ENCODE measurements at places on chromosomes 1 and 21.

DNA sequence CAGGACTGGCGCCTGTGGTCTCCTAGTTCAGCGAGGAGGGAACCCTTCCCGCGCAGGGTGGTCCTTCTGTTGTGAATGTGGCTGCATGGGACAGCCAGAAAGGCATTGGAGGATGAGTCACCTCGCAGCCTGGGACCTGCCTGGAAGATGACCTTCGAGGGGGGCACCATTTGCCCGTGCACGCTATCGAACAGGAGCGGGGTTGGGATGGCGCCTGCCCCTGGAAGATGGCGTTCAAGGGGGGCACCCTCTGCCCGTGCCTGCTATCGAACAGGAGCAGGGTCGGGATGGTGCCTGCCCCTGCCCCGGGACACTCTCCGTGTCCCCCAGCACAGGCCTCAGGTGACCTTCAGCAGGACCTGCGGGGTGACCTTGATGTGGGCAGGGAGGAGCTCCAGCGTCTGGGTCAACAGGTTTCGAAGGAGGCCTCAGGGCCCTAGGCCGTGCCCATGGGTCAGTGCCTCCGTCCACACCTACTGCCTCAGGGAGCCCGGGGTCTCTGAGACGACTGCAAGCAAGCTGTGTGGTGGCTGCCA lies 1.7 kb upstream of the ACTRT2 start:
- no peak for DNase-seq

DNA sequence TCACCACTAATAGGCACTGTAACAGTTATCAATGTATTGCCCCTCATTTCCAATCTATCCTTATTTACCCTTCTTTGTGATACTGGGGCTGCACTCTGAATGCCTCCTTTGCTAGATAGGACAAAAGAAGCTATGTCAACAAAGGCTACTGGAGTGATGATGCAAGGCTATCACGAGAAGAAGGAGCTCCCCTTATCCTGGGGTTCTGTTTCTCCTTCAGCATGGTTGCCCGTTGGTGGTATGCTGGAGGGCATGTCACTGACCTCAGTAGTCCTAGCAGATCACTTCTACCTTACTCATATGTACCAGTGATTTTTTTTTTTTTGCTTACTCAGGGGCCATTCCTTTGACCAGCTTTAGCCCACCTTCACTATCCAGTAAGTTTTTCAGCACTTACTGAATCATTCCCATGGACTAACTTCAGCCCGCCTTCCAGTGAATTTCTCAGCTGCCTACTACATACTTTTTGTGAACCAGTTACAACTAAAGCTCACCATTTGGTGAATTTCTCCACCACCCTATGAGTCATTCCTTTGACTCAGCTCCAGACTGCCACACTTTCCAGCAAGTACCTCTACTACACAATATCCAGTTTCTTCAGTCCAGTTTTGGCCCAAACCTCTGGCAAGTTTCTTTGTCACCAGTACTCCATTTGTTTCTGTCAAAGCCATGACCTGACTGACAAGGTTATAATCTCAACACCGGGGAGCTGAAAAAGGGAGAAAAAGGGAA lies 944.5 kb downstream of the KCNT2 start:
- no peak for DNase-seq

- DNase-seq = peak; percentile 37
These were observed 243.2 kb upstream of the RAB4A start for GRCh38 chr1:229027622-229028182.

- DNase-seq = no peak
These were observed 590 bp downstream of the TMOD4 start for GRCh38 chr1:151175041-151175741.

DNA sequence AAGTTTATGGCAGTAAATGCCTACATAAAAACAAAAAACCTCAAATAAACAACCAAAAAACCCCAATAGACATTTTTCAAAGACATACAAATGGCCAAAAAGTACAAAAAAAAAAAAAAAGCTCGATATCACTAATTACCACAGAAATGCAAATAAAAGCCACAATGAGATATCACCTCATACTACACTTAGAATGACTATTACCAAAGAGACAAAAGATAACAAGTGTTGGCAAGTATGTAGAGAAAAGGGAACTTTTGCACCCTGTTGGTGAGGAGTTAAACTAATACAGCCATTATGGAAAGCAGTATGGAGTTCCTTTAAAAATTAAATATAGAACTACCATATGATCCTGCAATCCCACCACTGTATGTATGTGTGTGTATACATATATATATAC lies 21.1 kb downstream of the SLC25A24 start:
- DNase-seq = no peak

GRCh38 chr1:117531222-117531621 lies 74.6 kb upstream of the TENT5C start:
- DNase-seq = no peak

DNA sequence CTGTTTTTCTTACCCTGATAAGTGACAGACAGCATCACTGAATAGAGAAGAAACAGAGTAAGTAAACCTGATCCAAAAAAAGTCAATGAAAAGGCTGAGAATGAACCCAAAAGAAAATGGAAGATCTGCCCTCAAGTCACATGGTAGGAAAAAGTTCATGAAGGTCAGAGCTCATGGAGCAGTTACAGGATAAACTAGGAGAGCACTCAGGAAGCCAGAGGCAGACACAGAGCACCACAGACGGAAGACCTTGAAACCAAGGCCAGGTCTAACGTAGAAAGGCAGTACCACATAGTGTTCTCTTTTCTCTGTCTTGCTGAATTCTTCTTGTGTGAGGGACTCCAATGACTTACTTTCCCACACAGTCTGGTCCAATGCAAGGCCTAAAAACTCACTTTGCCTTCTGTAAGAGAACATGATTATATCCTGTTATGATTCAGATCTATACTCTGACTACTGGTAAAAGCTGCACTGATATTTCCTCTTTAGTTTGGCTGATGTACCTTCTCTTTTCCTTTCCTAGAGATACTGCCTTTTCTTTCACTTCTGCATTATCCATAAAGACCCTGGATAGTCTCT lies 40.8 kb downstream of the RTCA start:
- no peak for DNase-seq

DNA sequence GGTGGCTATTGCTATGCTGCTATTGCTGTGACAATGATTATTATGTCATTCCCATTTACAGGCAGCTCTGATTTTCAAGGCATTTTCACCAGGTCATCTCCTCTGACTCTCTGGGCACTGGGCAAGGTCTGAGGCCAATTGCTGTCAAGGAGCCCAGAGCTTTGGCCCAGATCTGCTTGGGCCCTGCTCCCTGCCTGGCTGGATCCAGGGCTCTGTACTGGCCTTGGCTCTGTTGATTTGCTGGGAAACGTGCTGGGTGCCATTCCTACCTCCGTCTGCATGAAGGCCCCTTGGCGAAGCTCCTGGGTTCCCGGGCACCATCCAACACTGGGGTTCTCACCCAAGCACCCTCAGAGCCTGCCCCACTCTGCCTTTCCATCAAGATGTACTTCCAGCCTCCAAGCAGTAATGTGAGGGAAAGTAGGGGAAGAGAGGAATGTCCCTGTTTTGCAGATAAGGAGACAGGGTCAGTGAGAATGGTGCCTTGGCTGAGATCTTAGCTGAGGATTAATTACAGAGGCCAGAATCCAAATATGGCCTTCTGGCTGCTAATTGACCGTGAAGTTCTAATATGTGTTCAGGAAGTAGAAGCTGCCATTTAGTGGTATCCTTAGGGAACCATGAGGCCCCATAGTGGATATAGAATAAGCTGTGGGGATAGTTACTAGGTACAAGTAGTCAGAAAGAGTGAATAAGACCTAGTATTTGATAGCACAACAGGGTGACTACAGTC lies 63.9 kb downstream of the HTR6 start:
- DNase-seq = no peak

GRCh38 chr21:42847726-42848125 lies 31.6 kb downstream of the WDR4 start:
- DNase-seq = no peak

GRCh38 chr1:232927830-232928505 lies 22.4 kb upstream of the NTPCR start:
- no peak for DNase-seq

GRCh38 chr1:89681045-89681729 lies 48.3 kb downstream of the LRRC8C start:
- no peak for DNase-seq

DNA sequence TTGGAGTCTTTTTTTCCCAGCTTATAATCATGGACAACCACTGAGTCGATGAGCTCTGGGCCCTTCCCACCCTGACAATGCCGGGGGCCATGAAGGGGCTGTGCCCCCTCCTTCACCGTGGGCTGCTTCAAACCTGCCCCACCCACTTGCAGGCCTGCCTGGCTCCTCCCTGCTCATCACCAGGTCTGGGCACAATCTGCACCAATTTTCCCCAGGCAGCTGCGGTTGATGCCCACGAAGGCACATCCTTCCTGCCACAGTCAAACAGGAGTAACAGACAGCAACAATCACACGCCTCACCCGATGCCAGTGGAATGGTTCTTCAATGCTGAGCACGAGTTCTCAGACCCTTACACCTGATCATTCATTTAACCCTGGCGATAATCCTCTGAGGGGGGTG lies 18.9 kb downstream of the PGLYRP3 start:
- DNase-seq = peak; percentile 4

- no peak for DNase-seq
These were observed 12.8 kb upstream of the CLSTN1 start for GRCh38 chr1:9836632-9836960.

DNA sequence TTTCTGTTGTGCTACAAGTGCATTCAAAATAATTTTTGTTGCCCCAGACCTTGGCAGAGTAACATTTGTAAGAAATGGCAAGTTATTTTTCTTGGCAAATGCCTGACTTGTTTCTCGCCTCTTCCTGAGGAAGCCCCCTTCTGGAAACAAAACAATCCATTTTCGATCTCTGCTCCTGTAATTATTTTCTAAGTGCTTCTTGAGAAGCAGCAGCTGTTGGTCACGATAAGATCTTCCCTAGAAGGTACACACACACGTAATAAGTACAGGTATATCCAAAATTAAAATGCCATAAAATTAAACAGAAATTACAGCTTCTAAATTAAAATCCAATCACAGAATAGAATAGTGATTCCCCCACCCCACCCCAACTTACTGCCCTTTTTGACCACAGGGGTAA lies 47.3 kb downstream of the LPGAT1 start:
- no peak for DNase-seq

- no peak for DNase-seq
These were observed 69.9 kb upstream of the USP25 start for GRCh38 chr21:15659753-15660422.

- DNase-seq = no peak
These were observed 18.8 kb upstream of the BACE2 start for GRCh38 chr21:41149199-41149598.

DNA sequence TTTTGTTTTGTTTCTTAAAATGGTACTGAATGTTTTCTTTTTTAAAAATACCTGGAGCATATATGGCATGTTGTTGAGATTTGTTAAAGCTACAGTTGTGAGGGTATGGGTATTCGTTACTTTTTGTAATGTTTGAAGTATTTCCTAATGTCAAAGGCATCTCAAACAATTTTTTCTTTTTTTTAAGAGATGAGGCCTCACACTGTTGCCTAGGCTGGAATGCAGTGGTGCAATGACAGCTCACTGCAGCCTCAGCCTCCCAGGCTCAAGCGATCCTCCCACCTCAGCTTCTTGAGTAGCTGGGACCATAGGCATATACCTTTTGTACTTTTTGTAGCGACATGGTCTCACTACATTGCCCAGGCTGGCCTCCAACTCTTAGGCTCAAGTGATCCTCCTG lies 16.1 kb downstream of the CLCN6 start:
- no peak for DNase-seq

GRCh38 chr21:25189497-25189896 lies 417.8 kb downstream of the MRPL39 start:
- DNase-seq = no peak

- no peak for DNase-seq
These were observed 2.6 kb upstream of the TMEM82 start for GRCh38 chr1:15739745-15740144.

DNA sequence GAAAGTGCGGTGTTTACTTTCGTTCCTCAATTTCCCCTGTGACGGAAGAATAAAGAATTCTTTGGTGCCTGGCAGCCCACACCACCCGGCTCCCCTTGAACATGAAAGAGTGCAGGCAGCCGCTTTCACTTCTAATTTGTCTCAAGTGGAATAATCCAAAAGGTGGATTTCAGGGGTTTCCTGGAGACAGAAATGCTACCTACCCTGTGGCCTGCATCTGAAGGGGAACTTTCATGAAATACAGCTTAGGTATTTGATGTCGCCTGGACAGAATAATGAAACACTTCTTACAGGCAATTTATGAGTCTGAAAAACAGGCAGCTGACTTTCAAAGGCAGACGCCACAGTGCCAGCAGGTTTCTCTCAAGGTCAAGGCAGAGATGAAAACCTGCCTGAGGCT lies 169.5 kb upstream of the USP24 start:
- no peak for DNase-seq

GRCh38 chr1:210992837-210993236 lies 141.1 kb downstream of the KCNH1 start:
- DNase-seq = no peak

- DNase-seq = no peak
These were observed 448.6 kb downstream of the SMYD3 start for GRCh38 chr1:246058466-246058865.

DNA sequence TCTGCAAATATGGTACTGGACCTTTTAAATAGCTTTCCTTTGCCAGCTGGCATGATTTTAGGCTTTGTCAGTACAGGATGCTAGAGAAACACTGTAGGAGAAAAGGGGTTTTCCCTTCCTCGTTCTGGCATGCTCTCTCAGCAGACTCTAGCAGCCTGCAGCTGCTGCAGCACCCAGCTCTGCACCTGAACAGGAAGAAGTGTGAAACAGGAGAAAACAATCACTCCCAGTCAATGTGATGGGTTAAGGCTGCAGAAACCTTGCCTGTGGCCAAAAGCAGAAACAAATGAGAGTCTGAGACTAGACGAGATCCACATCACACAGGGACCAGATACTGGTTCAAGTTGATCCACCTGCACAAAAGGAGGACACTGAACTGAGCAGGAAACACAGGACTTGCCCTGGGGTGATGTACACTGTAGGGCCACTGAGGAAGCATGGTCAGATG lies 21.2 kb downstream of the OVGP1 start:
- peak; percentile 37 for DNase-seq

GRCh38 chr21:18954441-18954844 lies 550.9 kb upstream of the TMPRSS15 start:
- no peak for DNase-seq

DNA sequence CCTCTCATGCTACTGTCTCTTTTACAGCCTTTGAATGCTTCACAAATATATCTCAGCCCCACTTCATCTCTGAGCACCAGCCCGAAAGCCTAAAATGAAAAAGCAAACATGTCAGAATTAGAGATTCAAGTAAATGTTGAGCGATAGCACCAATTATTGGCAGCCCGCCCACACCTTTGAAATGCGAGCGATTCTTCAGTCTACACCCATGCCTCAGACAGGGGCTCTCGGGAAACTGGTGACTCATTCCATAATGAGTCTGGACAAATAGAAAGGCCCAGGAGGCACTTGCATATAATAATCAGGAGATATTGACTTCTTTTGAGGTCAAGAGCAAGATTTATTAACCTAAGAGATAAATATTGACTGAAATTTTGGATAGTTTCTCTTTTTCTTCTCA lies 487.3 kb upstream of the PTBP2 start:
- DNase-seq = no peak

DNA sequence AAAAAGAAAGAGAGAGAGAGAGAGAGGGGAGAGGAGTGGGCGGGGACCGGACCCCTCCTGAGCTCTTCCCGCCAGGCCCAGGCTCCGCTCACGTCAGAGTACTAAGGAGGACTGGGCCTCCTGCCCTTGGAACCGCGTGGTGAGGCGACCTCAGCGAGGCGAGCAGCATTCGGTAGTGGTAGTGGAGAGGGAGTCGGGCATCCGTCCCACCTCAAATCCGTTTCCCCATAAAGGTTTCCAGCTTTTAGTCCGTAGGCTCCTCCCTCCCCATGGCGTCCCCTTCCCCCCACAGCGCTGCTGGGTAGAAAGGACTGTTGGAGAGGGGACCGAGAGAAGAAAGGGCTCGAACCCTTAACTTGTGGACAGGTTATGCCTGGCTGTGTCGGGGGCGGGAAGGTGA lies 124.4 kb upstream of the BARHL2 start:
- DNase-seq = no peak

Measured in stimulated activated CD4-positive, alpha-beta T cell treated with anti-CD3 and anti-CD28 coated beads, Interleukin-4, amount 100 ng/mL, for 1 hour (primary cell).